ENCODE measurements at places on chromosomes 7 and 10.

GRCh38 chr7:19919261-19920095 is 146.1 kb upstream of the TMEM196 start:
- DNase-seq = peak; percentile 33

DNA sequence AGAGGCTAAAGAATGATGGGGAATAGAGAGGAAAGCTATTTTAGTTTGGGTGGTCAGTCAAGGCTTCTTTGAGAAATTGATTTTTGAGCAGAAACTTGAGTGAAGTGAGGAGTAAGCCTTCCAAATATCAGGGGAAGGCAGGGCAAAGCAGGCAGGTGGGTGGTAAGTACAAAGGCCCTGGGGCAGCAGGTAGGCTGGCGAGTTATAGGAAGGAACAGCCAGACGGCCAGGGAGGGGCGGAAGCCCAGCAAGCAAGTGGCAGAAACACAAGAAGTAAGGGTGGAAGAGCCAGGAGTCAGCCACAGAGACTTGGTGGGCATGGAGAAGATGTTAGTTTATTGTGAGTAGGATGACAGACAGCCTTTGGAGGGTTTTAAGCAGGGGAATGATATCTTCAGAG is 34.9 kb downstream of the VWA2 start:
- no peak for DNase-seq

DNA sequence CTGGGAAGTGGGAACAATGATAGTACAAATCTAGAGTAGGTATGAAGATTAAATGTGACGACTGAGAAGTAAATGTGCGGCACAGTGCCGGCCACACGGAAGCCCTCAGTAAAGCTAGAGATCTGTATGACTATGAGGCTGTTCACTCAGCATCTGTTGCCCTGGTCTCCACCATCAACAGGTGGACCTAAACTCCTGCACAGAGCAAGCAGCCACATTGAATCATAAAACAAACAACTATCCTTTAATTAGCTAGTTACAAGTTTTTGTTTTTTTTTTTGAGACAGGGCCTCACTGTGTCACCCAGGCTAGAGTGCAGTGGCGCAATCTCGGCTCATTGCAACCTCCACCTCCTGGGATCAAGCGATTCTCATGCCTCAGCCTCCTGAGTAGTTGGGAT is 16.6 kb downstream of the RBP4 start:
- DNase-seq = no peak

GRCh38 chr10:7710446-7710845 is 7.3 kb downstream of the ITIH2 start:
- no peak for DNase-seq

- DNase-seq = no peak
These were observed 22.0 kb upstream of the SLC26A4 start for GRCh38 chr7:107638594-107638993.

GRCh38 chr10:110762109-110762848 is 109.4 kb upstream of the PDCD4 start:
- no peak for DNase-seq

DNA sequence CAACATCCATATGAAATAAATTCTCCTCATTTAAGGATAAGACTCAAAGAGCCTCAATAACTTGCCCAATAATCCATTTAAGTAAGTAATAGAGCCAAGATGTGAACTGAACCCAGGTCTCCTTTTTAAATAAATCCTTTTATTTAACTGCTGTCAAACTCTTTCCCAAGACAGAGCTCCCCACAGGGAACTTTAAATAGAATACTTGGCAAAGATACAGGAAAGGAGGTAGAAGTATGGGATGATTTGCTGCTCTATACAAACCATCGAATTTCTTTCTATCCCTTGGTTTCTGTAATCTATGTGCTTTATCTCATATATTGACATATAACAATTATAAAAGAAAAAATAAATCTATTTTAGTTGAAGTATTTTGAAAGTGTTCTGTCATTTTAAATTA is 295.9 kb downstream of the CSTF2T start:
- DNase-seq = no peak

- no peak for DNase-seq
These were observed 455.6 kb upstream of the FOXK1 start for GRCh38 chr7:4226524-4226882.

- DNase-seq = no peak
These were observed 115.5 kb upstream of the ZMIZ1 start for GRCh38 chr10:78953113-78953798.

GRCh38 chr10:61795551-61795950 is 105.9 kb upstream of the ARID5B start:
- DNase-seq = no peak

GRCh38 chr7:121459148-121459547 is 63.0 kb upstream of the FAM3C start:
- no peak for DNase-seq

GRCh38 chr7:3301831-3302618 is 973 bp downstream of the SDK1 start:
- DNase-seq = no peak

DNA sequence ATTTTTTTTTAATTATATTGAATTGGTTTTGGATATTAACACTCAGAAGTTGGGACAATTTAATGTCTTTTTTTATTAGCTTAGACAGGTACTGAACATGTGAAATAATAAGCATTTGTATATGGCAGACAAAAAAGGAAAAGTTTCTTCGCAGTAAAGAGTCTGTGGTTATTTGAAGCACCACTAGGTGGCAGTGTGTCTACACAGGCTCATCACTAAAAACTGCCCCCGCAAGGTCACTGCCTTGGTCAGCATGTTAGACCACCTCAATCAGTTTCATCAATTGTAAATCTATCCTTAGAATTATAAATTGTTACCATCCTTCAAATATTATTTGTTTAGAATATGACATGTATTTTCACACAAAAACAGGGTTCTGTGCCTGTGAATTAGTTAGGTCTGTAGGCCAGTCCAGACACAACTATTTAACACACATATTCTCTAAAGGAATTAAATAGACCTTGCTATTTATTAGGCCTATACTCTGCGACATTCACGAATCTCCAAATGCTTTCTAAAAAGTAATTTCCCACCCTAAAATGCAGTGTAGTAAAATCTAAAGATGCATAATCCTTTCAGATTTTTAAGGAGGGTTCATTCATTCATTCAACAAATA is 17.0 kb downstream of the PNLIPRP3 start:
- DNase-seq = peak; percentile 22

DNA sequence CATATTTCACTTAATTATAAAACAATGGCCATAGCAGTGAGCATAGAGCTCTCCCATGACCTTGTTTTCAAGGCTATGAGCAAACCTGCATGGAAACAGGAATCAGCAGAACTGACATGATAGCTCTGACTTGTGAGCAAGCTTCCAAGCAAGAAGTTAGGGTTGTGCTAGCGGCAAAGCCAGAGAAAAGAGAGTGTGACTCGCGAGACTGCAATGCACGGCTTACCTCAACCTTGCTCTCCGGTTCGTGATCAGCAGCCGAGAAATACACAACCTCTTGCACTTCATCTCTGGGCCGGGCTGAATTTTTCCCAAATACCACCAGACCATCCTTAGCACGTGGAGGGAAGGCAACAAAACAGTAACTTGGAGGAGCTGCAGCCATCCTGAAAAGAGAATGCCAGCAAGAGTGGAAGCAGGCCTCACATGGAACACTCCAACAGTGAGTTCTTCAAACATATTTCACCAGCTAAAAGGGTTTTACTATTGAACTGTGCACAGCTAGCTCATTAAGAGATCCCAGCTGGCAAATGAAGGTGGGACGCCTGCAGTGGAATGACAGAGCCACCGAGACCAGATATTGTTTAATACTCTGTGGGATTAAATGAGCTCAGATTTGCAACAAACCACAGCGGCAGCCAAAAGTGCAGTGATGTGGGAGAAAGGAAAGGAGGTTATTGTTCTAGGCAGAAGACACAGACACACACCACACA is 20.8 kb downstream of the SCRN1 start:
- DNase-seq = peak; percentile 87

GRCh38 chr10:122490786-122491680 is 29.7 kb downstream of the HTRA1 start:
- DNase-seq = no peak

- no peak for DNase-seq
These were observed 156.3 kb upstream of the PRSS58 start for GRCh38 chr7:142414135-142414534.

DNA sequence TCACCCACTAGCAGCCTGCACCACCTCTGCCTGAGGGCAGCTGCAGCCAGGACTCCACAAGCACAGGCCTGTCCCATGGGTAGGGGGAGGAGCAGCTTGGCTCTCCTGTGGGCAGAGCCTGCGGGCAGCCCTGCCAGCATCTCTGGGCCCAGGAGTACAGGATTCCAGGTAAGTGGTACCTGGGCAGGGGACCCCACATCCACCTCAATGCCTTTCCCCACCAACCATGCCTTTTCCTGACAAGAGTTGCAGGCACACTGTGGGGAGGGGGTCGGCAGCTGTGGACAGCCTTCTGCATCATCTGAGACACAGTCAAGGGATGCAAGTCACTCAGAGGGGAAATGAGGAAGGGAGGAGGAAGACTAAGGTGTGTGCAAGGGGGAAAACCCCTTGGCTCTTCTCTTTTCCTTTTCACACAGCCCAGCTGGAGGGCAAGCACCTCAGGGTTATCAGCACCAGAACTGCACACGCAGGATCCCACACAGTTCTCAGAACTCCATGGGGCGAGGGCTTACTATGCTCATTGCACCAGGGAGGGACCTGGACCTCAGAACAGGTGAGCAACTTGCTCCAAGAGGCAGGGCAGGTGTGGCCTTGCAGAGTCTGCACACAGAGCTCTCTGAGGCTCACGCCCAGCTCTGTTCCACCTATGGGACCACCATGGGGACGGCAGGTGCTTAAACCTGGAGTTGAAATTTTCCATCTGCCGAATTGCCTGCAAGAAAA is 16.5 kb upstream of the ANTXRL start:
- DNase-seq = no peak

GRCh38 chr7:84446991-84447480 is 252.4 kb upstream of the SEMA3A start:
- DNase-seq = no peak

GRCh38 chr7:44466300-44467216 is 23.9 kb downstream of the NUDCD3 start:
- DNase-seq = peak; percentile 65

DNA sequence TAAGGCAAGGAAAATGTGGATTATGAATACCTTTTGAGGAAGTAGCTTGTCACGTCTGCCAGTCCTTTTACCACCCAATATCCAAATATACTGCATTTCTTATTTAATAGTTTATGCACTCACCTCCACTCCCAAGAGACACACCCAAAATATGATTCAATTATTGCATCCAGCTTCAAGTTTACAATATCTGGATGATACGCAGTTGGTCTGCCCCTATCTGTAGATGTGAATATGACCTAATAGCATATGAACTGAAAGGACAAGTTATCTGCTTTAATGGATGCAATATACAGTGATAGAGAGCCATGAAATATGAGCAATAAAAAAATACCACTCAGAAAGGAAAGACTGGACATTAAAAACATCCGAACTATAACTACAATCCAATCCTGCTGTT is 159.4 kb upstream of the MAGI2 start:
- no peak for DNase-seq

GRCh38 chr10:34590793-34591192 is 224.3 kb downstream of the PARD3 start:
- DNase-seq = no peak

- no peak for DNase-seq
These were observed 394.8 kb downstream of the PARD3 start for GRCh38 chr10:34420273-34420672.

DNA sequence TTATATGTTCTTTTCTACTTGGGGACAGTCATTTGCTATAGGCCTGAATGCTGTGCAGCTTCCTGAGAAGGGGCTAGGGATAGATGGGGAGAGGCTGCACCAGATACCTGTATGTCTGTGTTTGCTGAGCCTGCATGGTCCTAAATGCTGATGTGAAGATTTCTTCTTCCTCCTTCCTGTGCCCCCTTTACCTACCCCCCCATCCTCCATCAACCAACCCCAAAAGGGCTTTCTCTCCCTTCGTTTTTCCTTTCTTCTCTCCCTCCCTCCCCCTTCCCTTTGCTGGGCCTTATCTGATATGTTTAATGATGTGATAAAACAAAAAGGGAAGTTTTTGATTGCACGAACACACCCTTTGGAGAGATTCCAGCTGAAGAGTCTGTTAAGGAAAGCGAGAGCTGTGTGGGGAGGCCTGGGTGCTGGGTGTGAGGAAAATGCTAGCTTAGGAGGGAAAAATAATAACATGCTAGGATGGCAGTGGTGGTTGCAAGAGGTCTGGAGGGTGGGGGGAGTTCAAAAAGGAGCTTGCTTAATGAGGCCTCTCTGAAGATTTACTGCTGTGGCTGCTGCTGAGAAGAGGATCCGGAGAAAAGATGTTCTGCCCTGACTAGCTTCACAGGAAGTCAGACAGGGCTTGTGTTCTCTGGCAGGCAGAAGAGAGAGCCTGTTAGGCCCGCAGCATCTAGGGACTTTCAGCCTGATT is 101.8 kb downstream of the SAMD9 start:
- DNase-seq = no peak

GRCh38 chr10:59857921-59858320 is 48.4 kb downstream of the CCDC6 start:
- DNase-seq = no peak

- DNase-seq = no peak
These were observed 752 bp downstream of the KLF14 start for GRCh38 chr7:130732980-130733930.

DNA sequence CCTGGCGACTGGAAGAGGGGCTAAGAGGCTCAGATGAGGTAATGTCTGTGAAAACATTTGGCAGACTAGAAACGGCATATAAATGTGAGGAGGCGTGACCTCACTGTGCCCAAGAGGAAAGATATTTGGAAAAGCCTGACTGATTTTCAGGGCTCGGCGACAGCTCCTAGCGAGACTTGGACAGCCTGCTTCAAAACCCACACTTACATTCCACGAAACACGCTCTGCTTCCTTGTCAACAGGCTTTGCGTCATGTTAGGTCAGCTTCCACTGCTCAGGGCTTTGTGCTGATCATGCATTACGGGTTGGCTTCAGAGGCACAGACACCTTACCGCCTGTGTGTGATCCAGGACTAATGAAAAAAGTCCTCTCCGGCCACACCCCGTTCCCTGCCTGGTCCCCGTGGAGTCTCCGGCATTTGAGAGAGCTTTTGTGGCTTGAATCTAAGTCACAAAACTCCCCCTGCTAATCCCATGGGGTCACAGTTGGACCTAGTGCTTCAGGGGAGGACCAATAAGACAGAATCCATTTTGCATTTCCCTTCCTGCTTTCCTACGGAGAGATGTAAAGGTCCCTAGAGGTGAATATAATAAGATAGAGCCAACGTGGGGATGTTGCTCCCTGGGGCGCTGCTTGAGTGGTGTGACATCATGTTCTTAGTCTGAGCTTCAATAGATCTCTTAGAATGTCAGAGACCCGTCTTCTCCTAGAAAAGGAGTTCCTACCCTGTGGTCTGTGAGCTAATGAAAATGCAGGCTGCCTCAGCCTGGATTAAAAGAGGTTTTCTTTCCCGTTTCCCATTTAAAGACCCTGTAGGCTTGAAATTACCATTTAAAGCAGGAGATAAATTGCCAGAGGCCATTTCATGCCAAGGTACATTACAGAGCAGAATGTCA is 25.5 kb downstream of the FGFBP3 start:
- peak; percentile 56 for DNase-seq

All from brain microvascular endothelial cell (primary cell).